ENCODE measurements at places on chromosomes 5 and 9. TPM values are rescaled to one million over a fixed set of nuclear protein-coding genes. Genes with fewer than 3 reads are reported as not detected.

Gene ADAMTSL2
- 0.20 TPM for total RNA-seq

Gene SPAAR
- 1.3 TPM for total RNA-seq

Gene FCN2
- not detected for total RNA-seq

Gene PCDHA9
- total RNA-seq, result 0.07 TPM

Gene TEX48
- not detected for total RNA-seq

Gene FAM153A
- not detected for total RNA-seq

Gene PCBD2
- 20.7 TPM for total RNA-seq

Gene GRIN1
- total RNA-seq, result not detected

Gene CER1
- not detected for total RNA-seq

Gene TIFAB
- not detected for total RNA-seq

Gene MTAP
- total RNA-seq, result 8.1 TPM

Gene NEUROG1
- total RNA-seq, result not detected

Gene PARP8
- 1.0 TPM for total RNA-seq

Gene SLC28A3
- not detected for total RNA-seq
